ENCODE measurements at places on chromosomes 13 and 19. TPM values are rescaled to one million over a fixed set of nuclear protein-coding genes. Genes with fewer than 3 reads are reported as not detected.

DNA sequence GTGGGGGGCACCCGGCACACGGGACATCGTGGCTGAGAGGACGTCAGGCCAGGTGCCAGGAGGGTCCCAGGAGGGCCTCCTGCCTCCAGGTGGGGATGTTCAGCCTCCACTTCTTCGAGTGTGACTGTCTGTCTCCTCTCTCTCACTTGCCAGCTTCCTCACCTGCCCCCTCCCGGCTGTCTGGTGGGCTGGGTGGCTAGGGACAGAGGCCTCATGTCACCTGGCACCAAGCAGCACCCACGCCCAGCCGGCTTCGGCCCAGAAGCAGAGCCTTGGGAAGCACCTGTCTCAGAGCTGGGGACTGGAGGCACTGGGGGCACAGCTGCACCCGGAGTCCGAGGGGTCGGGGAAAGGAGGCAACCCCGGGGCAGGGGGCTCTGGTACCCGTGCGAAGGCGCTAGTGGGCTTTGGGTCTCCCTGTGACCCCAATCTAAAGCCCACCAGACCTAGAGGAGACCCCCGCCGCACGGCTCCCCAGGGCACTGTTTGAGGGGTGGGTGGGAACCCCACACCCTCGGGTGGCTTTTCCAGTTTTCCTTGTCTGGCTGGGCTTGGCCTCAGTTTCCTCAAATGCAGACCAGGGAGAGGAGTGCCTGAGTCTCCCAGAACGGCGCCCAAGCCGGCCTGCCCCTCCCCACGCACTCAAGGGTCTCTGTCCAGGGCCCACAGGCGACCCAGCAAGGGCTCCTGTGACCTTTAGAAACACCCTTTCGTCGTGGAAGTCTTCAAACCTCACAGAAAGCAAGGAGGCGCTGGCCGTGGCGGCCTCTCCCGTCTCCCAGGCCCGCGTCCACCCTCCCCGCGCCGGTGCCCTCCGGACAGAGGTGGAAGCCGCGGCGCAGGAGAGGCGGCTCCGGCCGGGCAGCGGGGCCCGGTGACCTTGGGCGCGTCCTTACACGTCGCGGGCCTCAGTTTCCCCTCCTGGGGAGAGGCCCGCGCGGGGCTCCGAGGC, 664 bp upstream of the HCN2 start:
- peak; percentile 35 for DNase-seq

DNA sequence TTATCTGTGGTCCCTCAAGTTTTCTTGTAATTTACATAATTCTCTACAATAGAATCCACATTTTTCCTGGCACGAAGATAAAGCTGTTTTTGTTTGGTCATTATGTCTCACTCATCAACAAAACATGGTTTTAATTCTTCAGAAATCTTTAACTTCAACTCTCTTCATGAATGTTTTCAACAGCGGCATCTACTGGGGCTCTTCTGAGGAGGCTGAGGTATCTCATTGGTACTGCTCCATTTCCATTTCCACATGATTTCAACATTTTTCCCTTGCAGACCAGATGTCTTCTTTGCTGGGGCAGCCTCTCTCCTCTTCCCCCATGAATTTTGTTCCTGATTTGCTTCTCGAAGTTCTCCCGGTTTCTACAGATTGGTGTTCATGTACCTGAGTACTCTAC, 5.8 kb upstream of the KBTBD7 start:
- no peak for DNase-seq

GRCh38 chr13:95404141-95404882, 103.1 kb upstream of the ABCC4 start:
- DNase-seq: peak; percentile 81

DNA sequence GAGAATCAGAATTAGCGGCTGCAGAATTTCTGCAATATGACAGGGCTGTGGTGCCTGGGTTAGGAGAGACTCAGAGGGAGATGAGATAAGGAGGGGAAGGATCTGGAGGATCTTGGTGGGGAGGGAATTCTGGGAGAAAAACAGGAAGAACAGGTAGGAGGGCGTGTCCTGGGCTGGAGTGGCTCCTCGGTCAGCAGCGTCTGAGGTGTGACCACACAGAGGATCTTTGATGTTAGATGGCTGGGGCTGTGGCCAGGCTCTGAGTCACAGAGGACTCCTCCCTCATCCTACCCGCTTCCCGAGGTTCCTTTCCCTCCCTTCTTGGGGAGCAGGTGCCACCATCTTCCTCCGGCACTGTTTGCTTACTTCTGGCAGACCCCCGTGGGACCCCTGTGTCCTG, 6.4 kb upstream of the KLK6 start:
- DNase-seq: no peak

Gene MEDAG
- total RNA-seq: not detected

Gene SWSAP1
- total RNA-seq: 4.2 TPM
